Sigmoid colon (tissue), 7 donors: ENCODE measurements at places on chromosomes 11 and 22. TPM values are rescaled to one million over a fixed set of nuclear protein-coding genes. Genes with fewer than 3 reads are reported as not detected.

DNA sequence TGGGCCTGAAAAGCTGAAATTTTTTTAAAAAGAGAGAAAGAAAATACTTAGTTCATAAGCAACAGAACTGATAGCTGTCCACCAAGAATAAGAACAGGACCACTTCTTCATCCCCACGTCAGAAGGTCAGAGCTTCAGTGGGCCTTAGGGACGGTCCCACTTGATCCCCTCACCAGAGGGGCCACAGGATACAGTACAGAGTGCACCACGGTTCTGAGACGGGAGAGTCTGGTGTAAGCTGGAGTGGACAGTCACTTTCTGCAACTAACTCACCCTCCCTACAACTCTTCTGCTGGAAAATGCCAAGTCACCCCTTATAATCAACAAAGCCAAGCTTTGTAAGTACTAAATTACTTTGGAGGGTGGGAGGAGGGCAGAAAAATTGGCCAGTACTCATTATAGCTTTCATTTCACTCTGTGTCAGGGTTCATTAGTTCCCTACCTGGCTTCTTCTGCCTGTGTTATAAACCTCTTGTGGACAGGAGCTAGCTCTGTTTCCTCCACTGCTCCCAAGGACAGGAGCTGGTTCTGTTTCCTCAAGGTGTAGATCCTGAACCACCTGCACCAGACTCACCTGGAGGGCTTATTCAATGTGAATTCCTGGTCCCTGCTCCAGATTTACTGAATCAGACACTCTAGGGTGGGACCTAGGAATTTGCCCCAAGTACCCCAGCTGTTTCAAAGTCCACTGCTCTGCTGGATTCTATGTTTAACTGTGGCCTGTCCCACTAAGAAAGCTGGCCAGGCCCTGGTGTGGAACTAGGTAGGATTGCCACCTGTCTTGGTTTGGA lies 39.6 kb downstream of the SCGB1A1 start:
- no peak for DNase-seq
- H3K27me3 ChIP-seq, result no peaks in the 10 kb centered on the region
- peaks cover 45% of the 10 kb centered on the region for H3K4me1 ChIP-seq
- peak overlapping the region; percentile 32 for H3K27ac ChIP-seq
- H3K36me3 ChIP-seq, result no peaks in the 10 kb centered on the region

MS4A1 gene
- total RNA-seq, result not detected

DNA sequence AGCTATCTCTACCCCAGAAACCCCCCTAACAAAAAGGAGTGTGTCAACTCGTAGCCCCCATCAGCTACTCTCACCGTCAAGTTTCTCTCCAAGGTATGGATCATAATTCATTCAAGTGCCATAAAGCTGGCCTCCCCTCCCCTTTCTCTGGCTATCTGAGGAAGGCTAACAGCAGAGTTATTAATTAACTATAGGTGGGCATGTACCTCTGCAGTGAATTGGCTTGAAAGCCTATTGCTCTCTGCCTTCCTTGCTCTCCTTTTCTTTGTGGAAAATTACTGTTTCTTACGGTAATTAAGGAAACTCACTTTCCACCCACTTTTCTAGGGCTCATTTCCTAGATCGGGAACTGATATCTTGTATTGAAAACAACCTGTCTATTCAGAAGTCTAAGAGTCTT lies 14.1 kb downstream of the POLA2 start:
- peaks cover 38% of the 10 kb centered on the region for H3K4me1 ChIP-seq
- H3K4me3 ChIP-seq, result no peak overlapping the region
- H3K27me3 ChIP-seq, result no peaks in the 10 kb centered on the region
- H3K27ac ChIP-seq, result peak overlapping the region; percentile 32

DNA sequence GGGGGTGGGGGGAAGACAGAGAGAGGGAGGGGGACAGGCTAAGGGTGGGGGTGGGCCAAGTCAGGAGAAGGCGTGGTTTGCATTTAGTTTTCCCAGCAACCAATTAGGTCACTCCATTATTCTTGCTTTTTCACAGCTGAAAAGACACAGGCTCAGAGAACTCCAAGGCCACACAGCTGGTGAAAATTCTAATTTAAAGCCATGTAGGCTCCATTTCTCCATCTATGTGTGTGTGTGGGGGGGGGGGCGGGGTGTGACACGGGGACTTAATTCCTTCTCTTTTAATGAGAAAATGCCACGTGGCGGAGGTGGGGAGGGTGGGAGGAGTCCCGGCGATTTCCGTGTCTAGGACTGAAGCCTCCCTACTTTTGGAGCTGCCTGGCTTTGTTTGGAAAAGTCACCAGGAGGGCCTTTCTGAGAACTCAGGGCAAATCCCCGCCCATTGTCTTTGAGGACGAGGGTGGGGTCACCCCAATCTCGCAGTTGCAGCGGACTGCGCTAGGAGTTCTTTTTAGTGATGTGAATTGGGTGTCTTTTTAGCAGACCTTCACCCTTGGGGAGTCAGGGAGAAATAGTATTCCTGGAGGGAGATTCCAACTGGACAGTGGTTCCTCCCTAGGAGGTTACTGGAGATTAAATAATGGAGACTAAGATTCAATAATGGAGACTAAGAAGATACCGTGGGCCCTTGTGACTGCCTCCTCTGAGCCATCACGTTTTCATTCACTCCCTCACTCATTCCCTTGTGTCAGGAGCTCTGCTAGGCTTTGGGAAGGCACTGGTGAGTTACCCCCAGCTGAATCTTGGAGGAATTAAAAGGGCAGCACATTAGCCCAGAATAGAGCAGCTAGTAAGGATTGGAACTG lies 36.4 kb upstream of the PTPRJ start:
- no peak overlapping the region for H3K27ac ChIP-seq
- H3K4me1 ChIP-seq, result no peaks in the 10 kb centered on the region
- H3K27me3 ChIP-seq, result no peaks in the 10 kb centered on the region

DNA sequence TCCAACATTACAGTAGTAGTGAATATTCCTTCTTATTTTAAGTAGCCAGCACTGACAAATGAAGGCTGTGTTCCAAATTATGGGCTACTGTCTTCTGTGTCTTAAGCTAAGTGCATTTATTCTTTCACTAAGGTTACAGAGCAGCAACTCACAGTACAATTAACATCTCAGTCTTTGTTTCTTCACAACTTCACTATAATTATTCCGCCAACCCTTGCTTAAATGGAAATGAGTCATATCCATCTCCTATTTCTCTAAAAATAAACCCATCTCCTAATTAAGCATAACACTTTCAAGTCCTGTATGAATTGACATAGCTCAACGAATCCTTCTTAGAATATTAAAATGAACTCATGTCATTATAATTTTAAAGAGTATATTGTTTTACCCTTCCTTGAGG lies 6.7 kb downstream of the ETS1 start:
- H3K4me1 ChIP-seq, result peaks cover 10% of the 10 kb centered on the region
- no peak for DNase-seq
- no peak overlapping the region for H3K4me3 ChIP-seq
- H3K27me3 ChIP-seq, result no peaks in the 10 kb centered on the region
- H3K36me3 ChIP-seq, result no peaks in the 10 kb centered on the region
- H3K27ac ChIP-seq, result no peak overlapping the region

DNA sequence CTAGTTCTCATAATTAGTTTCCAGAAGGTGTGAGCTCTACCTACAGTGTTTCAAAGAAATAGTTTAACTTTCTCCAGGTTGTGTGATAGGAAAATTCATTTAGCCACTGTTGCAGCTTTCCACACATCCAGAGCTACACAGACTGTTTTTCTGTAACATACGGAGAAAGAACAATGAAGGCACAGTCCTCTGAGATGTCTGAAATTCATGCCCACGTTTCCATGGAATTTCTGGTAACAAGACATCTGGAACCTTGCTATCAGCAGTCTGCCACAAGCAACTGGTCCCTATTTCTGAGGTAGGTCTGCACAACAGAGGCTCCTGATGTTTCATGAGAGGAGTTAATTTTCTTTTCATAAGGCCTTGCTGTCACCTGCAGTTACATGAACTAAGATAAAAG lies 273.3 kb upstream of the C11orf87 start:
- no peaks in the 10 kb centered on the region for H3K27me3 ChIP-seq
- no peaks in the 10 kb centered on the region for H3K36me3 ChIP-seq
- DNase-seq, result no peak
- H3K4me1 ChIP-seq, result no peaks in the 10 kb centered on the region
- H3K27ac ChIP-seq, result no peak overlapping the region

DNA sequence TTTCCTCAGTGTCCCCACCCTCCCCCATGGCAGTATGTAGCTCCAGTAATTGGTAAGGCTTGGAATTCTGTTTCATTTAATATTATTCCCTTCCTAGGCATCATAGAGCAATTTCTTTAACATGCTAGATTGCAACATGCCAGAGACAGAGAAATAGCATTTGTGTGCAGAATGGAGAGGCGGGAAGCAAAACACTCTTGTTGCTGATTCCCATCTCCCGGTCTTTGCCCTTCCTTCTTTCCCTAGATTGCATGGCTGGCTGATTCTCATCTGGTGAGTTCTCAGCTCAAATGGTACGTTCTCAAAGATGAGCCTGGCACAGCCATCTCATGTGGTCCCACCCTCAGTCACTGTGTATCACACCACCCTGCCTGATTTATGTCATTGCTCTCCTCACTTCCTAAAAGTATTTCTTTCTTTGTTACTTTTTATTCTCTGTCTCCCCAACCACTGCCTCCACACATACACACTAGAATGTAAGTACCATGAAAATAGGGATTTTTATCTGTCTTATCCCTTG lies 66.9 kb downstream of the ARFGAP2 start:
- H3K4me3 ChIP-seq, result no peak overlapping the region
- no peaks in the 10 kb centered on the region for H3K4me1 ChIP-seq
- no peak for DNase-seq
- no peaks in the 10 kb centered on the region for H3K36me3 ChIP-seq
- H3K27me3 ChIP-seq, result no peaks in the 10 kb centered on the region

KCTD14 gene
- total RNA-seq, result 2.8 TPM

HRAS gene
- total RNA-seq, result 32.8 TPM

- no peaks in the 10 kb centered on the region for H3K4me1 ChIP-seq
- H3K27ac ChIP-seq, result no peak overlapping the region
- DNase-seq, result no peak
- H3K4me3 ChIP-seq, result no peak overlapping the region
Measured at GRCh38 chr11:113481672-113482071, 6.5 kb upstream of the DRD2 start.

DNA sequence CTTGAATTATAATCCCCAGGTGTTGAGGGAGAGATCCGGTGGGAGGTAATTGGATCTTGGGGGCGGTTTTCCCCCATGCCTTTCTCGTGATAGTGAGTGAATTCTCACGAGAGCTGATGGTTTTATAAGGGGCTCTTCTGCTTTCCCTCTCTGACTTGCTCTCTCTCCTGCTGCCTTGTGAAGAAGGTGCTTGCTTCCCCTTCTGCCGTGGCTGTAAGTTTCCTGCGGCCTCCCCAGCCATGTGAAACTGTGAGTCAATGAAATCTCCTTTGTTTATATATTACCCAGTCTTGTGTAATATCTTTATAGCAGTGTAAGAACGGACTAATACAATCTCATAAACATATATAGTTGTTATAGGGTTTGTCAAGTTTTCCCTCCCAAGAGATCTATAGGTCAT lies 32.8 kb downstream of the KCNE3 start:
- no peak overlapping the region for H3K4me3 ChIP-seq
- no peak overlapping the region for H3K27ac ChIP-seq
- no peaks in the 10 kb centered on the region for H3K27me3 ChIP-seq
- H3K4me1 ChIP-seq, result no peaks in the 10 kb centered on the region
- H3K36me3 ChIP-seq, result no peaks in the 10 kb centered on the region

DNA sequence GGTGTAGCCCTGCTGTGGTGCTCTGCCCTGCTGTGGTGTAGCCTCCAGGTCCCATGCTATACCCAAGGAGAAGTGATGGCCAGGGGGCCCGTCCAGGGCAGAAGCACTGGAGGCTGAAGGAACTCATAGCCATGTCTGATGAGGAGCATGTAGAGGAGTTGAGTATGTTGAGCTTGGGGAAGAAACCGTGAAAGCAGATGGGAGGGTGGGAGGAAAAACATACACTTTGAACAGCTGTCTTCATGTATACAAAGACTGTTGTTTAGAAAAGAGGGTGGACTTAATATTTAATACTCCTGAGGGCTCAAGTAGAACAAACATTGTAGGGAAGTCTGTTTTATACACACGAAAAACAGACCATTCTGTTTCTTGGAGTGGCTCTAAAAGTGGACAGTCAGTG lies 26.6 kb upstream of the TTC12 start:
- no peak overlapping the region for H3K27ac ChIP-seq
- H3K4me3 ChIP-seq, result no peak overlapping the region
- no peaks in the 10 kb centered on the region for H3K27me3 ChIP-seq
- H3K36me3 ChIP-seq, result no peaks in the 10 kb centered on the region
- peaks cover 17% of the 10 kb centered on the region for H3K4me1 ChIP-seq

- no peaks in the 10 kb centered on the region for H3K36me3 ChIP-seq
- no peaks in the 10 kb centered on the region for H3K27me3 ChIP-seq
- peak overlapping the region; percentile 98 for H3K27ac ChIP-seq
- peaks cover 61% of the 10 kb centered on the region for H3K4me1 ChIP-seq
- peak overlapping the region; percentile 100 for H3K4me3 ChIP-seq
- DNase-seq, result peak; percentile 77
Measured at GRCh38 chr11:77819921-77820564, 479 bp downstream of the RSF1 start.

GRCh38 chr11:26229981-26230380 lies 101.9 kb upstream of the ANO3 start:
- H3K36me3 ChIP-seq, result no peaks in the 10 kb centered on the region
- peaks cover 8% of the 10 kb centered on the region for H3K4me1 ChIP-seq
- H3K4me3 ChIP-seq, result no peak overlapping the region
- DNase-seq, result no peak

KRTAP5-10 gene
- not detected for total RNA-seq

SLC6A5 gene
- not detected for total RNA-seq

DNA sequence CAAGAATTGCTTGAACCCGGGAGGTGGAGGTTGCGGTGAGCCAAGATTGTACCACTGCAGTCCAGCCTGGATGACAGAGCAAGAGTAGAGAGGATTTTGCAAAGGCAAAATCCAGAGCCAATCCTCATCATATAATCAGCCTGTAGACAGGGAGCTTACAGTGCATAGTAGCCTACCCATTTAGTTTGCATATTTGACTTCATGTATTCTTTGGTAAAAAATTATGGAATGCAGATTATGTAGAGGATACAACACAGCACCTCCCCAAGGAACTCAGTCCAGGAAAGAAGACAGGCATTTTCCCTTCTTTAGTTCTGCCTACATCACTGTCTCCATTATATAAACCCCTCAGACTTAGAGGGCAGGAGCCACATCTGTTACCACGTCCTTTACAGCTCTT lies 39.7 kb upstream of the YWHAH start:
- no peak for DNase-seq
- no peaks in the 10 kb centered on the region for H3K4me1 ChIP-seq
- H3K4me3 ChIP-seq, result no peak overlapping the region

WBP2NL gene
- 0.71 TPM for total RNA-seq

OR8H3 gene
- total RNA-seq, result not detected

MPZL3 gene
- total RNA-seq, result 0.55 TPM

ILK gene
- 450 TPM for total RNA-seq

DNA sequence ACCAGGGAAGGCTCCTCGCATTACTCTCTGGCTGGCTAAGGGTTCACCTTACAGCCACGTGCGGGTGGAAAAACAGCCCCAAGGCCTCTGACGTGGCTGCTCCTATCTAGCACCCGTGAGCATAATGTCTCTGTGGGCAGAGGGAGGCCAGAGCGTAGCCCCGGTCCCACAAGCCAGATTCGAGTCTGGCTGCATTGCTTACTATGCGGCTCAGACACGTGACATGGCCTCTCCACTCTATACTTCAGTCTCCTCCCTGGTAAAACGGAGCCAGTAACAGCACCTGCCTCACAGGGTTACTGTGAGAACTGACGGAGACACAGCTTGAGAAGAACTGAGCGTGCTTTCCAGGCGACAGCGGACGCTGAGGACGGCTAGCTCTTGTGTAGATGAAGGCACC lies 105.8 kb upstream of the BID start:
- DNase-seq, result no peak
- H3K27me3 ChIP-seq, result no peaks in the 10 kb centered on the region
- H3K36me3 ChIP-seq, result peaks cover 28% of the 10 kb centered on the region
- no peaks in the 10 kb centered on the region for H3K4me1 ChIP-seq
- H3K27ac ChIP-seq, result no peak overlapping the region

OR2AT4 gene
- not detected for total RNA-seq
